ENCODE measurements at places on chromosomes 3 and 15.

DNA sequence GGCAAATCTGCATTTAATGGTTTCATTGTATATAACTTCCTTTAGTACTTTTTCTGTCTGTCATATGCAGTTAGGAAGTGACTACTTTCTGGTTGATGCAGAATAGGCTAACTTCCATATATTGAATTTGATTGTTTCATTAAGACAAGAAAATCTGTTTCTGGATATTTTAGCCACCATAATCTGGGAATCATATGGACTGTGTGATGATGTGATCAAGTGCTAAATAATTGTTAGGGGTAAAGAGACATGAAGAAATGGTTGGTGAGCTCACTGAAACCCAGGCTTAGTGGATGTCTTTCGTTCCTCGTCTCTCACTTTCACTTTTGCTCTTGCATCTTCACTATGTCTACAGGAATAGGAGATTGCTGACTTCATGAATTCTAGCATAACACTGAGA is 3.5 kb upstream of the MNS1 start:
- peaks cover 5% of the 10 kb centered on the region for H3K27me3 ChIP-seq
- peak overlapping the region; percentile 6 for H3K27ac ChIP-seq
- H3K4me1 ChIP-seq = peaks cover 17% of the 10 kb centered on the region
- H3K4me3 ChIP-seq = peak overlapping the region; percentile 83
- H3K36me3 ChIP-seq = no peaks in the 10 kb centered on the region

DNA sequence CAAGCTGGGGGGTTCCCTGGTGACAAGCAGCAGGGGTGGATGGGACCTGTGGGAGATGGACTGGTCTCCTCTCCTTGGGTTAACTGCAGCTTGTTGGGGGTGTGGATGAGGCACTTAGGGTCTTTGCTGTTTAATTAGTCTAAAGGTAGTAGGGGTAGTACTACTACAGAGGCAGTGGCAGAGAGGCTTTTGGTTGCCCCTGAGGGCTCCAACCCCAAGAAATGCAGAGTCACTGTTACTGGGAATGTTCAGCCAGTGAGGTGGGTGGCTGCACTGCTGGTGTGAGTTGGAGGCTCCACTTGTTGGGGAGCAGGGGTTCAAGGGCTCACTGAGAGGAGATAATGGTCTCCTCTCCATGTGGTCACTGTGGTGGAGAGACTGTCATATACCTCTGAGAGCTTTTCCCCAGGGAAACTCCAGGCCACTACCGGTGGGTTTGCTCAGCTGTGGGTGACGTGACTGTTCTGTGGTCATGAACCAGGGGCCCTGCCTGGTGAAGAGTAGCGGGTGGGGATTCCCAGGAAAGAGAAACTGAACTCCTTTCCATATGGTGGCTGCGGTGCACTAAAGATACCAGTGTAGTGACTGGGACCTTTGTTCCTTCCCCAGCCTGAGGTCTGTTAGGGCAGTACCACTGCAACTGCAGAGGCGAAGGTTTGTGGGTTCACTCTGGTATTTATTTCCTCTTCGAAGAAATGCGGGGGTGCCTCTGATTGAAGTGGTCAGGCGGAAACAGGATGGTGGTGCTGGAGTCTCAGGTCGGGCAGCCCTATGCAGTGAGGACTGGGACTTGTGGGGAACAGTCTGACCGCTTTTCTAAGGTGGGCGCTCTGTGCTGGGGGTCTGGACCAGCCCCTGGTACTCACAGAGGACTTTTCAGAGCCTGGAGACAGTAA is 68.9 kb upstream of the TNFSF10 start:
- peaks cover 5% of the 10 kb centered on the region for H3K27me3 ChIP-seq
- peak; percentile 74 for DNase-seq
- peaks cover 80% of the 10 kb centered on the region for H3K4me1 ChIP-seq
- no peaks in the 10 kb centered on the region for H3K36me3 ChIP-seq

DNA sequence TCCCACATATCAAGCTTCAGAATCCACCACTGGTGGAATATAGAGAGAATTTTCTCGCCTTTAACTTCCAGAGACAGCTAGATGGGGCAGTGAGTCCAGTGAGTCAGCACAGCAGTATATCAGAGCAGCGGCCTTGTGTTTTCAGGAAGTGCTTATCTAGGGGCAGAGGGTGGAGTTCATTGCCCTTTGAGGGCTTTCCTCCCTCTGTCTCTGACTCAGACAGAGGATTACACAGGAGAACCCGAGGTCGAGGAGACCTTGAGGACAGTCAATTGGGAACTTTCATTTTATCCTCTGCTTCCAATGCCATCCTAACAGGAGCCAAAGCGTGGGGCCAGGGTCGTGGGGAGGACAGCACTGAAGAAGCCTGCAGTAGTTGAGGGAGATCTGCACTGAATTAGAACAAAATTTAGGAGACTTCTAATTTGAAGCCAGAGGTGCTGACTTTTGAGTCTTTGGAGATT is 109.6 kb upstream of the UMPS start:
- no peaks in the 10 kb centered on the region for H3K27me3 ChIP-seq
- peak overlapping the region; percentile 77 for H3K4me3 ChIP-seq
- peaks cover 5% of the 10 kb centered on the region for H3K36me3 ChIP-seq

DNA sequence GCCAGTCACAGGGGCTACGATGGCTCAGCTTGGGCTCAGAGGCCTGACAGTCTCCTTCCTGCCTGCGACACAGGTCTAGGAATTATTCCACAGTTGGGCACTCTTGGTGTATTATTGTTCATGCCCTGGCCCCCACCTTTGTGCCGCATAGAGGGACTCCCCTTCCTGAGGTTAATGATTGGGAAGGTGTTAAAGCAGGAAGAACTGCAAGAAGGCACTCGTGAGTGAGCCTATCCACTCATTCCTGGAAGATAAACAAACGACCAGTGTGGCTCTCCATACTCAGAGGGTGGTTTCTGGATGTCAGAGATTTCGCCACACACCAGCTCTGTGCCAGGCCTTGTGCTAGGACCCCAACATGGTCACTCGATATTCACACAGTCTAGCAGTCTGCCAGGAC is 12.3 kb downstream of the LIPC start:
- H3K27me3 ChIP-seq = no peaks in the 10 kb centered on the region
- no peak overlapping the region for H3K4me3 ChIP-seq
- H3K4me1 ChIP-seq = peaks cover 67% of the 10 kb centered on the region
- H3K27ac ChIP-seq = peak overlapping the region; percentile 84
- no peaks in the 10 kb centered on the region for H3K36me3 ChIP-seq

DNA sequence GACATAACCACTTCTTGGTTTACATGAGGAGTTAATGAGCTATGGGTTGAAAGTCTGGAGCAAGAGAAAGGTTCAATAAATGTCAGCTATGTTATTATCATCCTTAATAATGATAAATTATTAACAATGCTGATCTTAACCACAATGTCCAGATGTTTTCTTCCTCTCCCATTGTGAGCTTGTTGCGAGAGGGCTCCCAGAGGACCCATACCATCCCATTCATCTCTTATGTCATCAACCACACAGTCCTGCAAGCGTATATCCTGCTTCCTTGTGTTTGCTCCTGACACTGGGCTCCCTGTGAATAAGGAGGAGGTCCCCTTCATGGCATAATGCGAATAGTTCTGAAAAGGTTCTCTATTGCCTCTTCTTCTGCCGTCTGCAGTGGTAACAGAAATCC is 266.8 kb downstream of the TLE3 start:
- DNase-seq = no peak
- peaks cover 8% of the 10 kb centered on the region for H3K27me3 ChIP-seq
- no peak overlapping the region for H3K4me3 ChIP-seq
- H3K27ac ChIP-seq = no peak overlapping the region
- no peaks in the 10 kb centered on the region for H3K36me3 ChIP-seq
